ENCODE measurements at places on chromosomes 3 and 15. TPM values are rescaled to one million over a fixed set of nuclear protein-coding genes. Genes with fewer than 3 reads are reported as not detected.

DNA sequence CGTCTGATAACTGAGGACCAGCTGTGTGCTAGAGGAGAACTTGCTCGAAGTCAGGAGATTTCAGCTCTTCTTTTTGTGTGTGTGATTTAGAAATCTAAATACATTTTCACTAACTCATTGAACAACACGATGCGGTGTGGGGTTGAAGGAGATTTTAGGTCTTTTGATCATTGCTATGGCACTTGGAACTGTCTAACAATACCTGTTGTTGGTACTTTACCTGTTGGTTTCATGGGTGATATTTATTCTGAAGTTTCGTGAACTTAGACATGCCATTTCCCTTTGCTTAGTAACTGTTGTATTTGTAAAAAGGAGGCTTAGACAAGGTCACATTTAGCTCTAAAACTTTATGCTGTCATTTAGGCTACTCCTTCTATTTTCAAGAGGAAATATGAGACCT is 99.9 kb downstream of the ITPR1 start:
- peak overlapping the region; percentile 45 for H3K27ac ChIP-seq
- DNase-seq = no peak
- no peaks in the 10 kb centered on the region for H3K36me3 ChIP-seq
- H3K27me3 ChIP-seq = no peaks in the 10 kb centered on the region
- H3K4me1 ChIP-seq = peaks cover 7% of the 10 kb centered on the region

- no peak overlapping the region for H3K4me3 ChIP-seq
- H3K4me1 ChIP-seq = no peaks in the 10 kb centered on the region
- H3K27ac ChIP-seq = no peak overlapping the region
- H3K27me3 ChIP-seq = no peaks in the 10 kb centered on the region
Observed at GRCh38 chr15:93252780-93253179, 163.8 kb upstream of the RGMA start.

DNA sequence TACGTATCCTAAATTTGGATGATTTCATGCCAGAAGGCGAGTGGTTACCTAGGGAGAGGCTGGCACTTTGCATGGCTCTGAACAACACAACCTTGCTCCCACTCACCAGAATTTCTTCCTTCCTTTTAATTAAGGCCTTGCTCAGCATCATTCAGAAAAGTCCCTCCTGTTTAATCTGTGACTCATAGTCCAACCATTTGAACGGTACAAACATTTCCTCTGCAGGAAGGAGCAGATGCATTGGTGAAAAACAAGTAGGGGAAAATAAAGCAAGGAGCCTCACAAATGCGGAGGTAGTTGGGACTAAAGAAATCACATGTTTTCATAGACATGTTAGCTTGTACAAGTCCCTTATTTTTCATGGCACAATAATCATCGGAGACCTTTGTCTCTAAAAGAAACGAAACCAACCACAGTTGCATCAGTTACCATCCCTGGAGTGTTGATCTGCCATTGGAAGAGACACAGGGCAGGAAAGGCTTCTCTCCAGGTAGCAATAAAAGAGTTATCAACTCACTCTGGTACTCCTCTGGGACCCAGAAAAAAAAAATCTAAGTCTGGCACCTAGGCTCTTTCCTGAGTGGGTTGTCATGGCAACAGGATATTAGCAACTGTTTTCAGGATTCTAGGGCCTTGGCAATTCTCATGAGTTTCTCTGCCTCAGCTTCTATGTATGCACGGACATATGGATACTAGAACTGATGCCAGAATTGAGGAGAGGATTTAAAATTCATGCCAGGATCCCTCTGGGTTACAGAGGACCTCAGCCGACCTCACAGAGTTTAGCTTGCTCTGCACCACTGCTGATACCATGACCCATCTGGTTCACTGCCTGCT is 255.4 kb upstream of the ARPP21 start:
- H3K27me3 ChIP-seq = no peaks in the 10 kb centered on the region
- H3K36me3 ChIP-seq = no peaks in the 10 kb centered on the region
- no peak overlapping the region for H3K27ac ChIP-seq
- H3K4me1 ChIP-seq = no peaks in the 10 kb centered on the region
- no peak for DNase-seq
- H3K4me3 ChIP-seq = no peak overlapping the region

Gene CSPG4
- total RNA-seq = 54.3 TPM

Gene IMPDH2
- total RNA-seq = 53.0 TPM

DNA sequence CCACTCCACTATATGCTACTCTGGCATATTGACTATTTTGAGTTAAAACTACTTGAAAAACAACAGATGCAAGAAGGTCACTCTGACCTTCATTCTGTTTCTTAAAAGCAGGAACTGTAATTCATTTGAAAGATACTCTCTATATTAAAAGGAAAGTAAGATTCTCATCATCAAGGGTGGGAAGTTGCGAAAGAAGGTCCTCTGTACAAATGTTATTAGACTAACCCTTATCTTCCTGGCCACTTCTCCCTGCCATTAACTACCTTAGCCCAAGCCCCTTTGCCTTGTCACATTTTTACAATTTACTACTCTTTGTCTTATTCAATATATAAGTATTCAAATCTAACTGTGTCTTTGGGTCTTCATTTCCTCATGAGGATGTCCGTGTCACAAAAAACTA is 16.1 kb downstream of the SIDT1 start:
- no peaks in the 10 kb centered on the region for H3K27me3 ChIP-seq
- no peak overlapping the region for H3K27ac ChIP-seq
- no peak for DNase-seq
- H3K36me3 ChIP-seq = no peaks in the 10 kb centered on the region
- H3K4me1 ChIP-seq = no peaks in the 10 kb centered on the region

DNA sequence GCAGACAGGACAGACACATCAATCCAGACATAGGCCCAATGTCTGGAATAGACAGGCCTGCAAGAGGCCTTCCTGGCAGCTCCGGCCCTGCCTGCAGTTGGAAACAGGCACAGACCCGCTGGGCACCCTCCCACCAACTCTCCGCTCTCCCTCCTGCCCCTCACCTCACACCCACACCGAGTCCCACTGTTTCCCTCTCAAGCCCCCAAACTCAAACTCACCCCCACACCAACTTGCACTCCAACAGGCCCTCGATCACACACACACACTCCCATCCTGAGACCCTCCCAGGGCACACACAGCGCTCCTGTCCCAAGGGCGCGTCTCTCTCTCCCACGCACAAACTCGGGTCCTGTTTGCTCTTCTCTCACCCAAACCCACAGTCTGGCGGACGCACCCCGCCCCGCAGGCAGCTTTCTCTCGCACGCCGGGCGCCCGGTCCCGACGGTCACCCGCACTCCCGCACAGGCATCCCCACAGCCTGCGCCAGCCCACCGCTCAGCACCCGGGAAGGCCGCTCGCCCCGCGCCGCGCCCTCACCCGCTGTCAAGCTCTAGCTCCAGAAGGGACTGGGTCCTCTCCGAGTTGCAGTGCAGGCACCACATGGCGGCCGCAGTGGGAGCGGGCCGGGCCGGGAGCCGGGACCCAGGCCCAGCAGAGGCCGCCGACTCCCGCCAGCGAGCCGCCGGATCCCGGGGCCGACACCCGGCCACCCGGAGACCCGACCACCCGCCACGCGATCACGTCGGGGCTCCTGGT is 106.2 kb downstream of the IQSEC1 start:
- H3K4me1 ChIP-seq = no peaks in the 10 kb centered on the region
- peak overlapping the region; percentile 93 for H3K4me3 ChIP-seq
- peak overlapping the region; percentile 80 for H3K27ac ChIP-seq
- H3K36me3 ChIP-seq = no peaks in the 10 kb centered on the region
- no peak for DNase-seq

DNA sequence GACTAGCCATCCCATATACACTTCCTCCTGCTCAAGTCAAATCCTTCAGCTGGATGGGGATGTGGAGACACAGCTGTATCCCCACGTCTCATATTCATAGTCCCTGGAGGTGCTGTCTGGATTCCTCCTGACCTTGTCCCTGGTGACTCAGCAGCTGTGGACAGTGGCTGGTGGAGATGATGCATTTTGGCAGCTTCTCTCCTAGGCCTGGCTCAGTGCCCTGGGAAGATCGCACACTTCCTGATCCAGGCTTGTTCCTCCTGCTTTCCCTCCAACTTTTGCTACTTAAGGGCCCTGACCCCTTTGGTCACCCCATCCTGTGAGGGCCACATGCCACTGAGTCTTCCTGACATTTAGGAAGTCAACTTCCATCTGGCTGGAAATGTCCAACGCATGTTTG is 44.4 kb downstream of the ADAMTSL3 start:
- H3K4me1 ChIP-seq = no peaks in the 10 kb centered on the region
- no peaks in the 10 kb centered on the region for H3K27me3 ChIP-seq
- H3K36me3 ChIP-seq = no peaks in the 10 kb centered on the region
- peak; percentile 70 for DNase-seq
- H3K27ac ChIP-seq = no peak overlapping the region

DNA sequence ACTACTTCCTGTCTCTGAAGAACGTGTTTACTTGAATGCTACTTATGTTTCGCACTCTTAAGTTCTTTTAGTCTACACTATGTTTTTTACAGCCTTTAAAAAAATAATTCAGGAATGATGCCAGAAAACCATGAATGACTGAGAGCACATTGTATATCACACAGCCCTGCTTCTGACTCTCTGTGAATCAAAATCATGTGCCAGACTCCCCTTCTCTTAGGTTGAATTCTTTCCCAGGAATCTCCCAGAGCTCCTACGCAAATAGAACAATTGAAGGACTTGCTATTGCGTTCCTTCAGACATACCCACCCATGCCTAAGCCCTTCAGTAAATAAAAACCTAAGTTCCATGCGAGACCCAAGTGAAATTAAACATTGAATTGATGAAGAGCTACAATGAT is 782.0 kb upstream of the ALCAM start:
- no peaks in the 10 kb centered on the region for H3K36me3 ChIP-seq
- no peak overlapping the region for H3K27ac ChIP-seq
- no peak overlapping the region for H3K4me3 ChIP-seq
- H3K27me3 ChIP-seq = no peaks in the 10 kb centered on the region
- no peaks in the 10 kb centered on the region for H3K4me1 ChIP-seq

GRCh38 chr3:185155678-185156077 is 2.8 kb upstream of the C3orf70 start:
- H3K4me3 ChIP-seq = no peak overlapping the region
- DNase-seq = no peak
- no peak overlapping the region for H3K27ac ChIP-seq
- no peaks in the 10 kb centered on the region for H3K27me3 ChIP-seq
- H3K36me3 ChIP-seq = no peaks in the 10 kb centered on the region

Gene ANKRD34C
- not detected for total RNA-seq

GRCh38 chr15:62706317-62706716 is 336.2 kb upstream of the TPM1 start:
- no peak overlapping the region for H3K4me3 ChIP-seq
- H3K4me1 ChIP-seq = no peaks in the 10 kb centered on the region

DNA sequence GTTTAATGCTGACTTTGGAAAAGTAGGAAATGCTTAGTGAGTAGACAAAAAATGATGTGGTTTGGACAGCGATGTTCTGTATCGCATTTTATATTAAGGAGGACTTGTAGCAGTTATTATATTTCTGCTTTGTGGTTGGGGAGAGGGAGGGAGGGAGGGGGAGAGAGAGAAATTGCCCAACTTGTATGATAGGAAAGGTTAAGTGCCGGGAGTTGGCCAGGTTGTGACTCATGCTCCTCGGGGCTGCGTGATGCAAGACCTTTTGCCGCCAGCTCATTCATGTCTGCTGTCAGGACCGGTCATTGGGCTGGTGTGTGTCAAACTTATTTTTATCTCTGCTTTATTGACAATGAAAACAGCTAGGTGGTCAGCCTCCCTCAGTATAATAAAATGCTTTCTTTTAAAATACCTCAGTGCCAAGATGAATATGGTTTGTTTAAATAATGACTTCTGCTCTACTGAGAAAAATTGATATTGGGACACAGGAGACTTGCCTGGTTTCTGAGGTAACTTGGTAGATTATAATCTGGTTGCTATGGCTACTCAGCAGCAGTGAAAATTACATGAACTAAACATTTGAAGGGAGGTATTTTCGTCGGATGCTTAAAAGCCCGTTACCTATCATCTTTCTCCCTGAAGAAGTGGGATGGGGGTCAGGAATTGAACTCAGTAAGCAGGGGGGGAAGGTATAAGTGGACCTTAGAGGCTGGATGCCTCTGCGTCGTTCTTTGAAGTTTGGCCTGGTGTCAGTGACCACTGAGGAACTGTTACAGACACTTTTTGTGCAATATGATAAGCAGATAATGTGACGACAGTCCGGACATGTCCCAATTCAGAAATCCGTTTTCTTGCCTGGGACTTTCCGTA is 90.7 kb downstream of the FNDC3B start:
- peaks cover 8% of the 10 kb centered on the region for H3K4me1 ChIP-seq
- no peaks in the 10 kb centered on the region for H3K27me3 ChIP-seq
- no peak overlapping the region for H3K4me3 ChIP-seq
- H3K36me3 ChIP-seq = no peaks in the 10 kb centered on the region
- DNase-seq = peak; percentile 94

DNA sequence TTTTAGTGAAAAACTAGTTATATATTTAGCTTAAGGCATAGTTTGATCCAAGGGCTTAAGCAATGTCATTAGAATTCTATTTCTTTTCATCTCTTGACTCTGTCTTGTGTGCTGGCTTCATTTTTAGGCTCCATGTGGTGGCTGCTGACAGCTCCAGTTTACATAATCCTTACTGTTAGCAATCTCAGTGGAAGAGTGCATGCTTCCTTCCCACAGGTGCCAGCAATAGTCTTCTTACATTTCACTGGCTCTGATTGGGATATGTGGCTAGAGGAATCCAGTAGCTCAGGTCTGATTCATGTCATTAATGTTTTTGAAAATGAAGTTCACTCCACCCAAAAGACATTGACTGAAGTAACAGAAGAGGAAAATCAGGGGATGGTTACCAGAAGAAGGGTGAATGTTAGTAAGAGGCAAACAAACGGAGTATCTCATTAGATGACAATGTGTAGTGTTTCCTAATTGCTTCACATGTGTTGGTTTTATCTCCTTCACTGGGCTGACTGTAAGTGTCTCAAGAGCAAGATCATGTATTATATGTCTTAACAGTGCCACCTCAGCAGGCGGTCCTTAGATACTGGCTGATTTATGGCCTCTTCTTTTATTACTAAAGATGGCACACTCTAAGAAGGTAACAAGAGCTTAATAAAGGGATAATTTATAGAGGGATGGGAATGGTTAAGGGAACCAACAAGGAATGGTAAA is 25.6 kb upstream of the TCF12 start:
- H3K36me3 ChIP-seq = no peaks in the 10 kb centered on the region
- no peaks in the 10 kb centered on the region for H3K27me3 ChIP-seq
- no peak for DNase-seq
- H3K4me1 ChIP-seq = no peaks in the 10 kb centered on the region
- no peak overlapping the region for H3K4me3 ChIP-seq

Gene ERICH6
- not detected for total RNA-seq

Gene CTXN2
- total RNA-seq = not detected

- no peaks in the 10 kb centered on the region for H3K4me1 ChIP-seq
- DNase-seq = no peak
- H3K4me3 ChIP-seq = no peak overlapping the region
- H3K27me3 ChIP-seq = no peaks in the 10 kb centered on the region
- H3K36me3 ChIP-seq = no peaks in the 10 kb centered on the region
Observed at GRCh38 chr3:73874606-73875369, 250.0 kb upstream of the PDZRN3 start.

DNA sequence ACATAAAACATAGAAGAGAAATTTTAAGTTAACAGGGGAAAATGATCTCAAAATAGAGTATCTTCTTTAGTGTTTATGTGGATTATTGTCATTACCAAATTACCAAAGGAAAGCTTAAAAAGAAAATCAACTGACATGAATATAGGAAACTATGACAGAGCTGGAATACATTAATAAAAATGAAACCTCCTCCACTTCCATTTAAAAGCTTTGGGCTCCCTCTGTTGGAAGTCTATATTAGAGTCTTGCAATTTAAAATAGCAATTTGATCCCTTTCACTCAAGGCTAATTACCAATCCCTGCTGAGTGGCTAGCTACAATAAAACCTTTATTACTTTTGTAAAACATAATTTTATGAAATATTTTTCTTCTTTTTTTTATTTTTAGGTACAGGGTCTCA is 61.4 kb upstream of the IMPG2 start:
- H3K4me3 ChIP-seq = no peak overlapping the region
- H3K4me1 ChIP-seq = peaks cover 5% of the 10 kb centered on the region
- no peaks in the 10 kb centered on the region for H3K36me3 ChIP-seq

Gene GOLGA6A
- 0.58 TPM for total RNA-seq
